ENCODE measurements at places on chromosomes 11 and 22.
A peak's percentile ranks its signal among the peaks of the same experiment; 100 is the strongest.

DNA sequence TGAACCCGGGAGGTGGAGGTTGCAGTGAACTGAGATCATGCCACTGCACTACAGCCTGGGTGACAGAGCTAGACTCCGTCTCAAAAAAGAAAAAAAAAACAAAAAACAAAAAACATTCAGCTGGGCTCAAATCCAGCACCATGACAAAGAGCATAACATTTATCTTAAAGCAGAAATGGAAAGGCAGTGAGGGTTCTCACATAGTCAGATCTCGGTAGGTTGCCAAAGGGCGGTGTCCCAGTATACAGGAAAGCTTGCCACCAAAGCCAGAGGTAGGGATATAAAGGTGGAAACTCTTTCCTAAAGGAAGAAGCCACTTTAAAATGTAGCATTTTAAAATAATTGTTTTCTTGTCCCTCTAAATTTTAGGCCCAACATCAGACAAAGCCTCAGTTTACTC, 22.4 kb upstream of the CAPRIN1 start:
- DNase-seq: no peak

GRCh38 chr11:86672007-86672621, at the start of gene ME3:
ME3 (minus strand) TSS chr11:86672616.
- DNase-seq: peak; percentile 72

DNA sequence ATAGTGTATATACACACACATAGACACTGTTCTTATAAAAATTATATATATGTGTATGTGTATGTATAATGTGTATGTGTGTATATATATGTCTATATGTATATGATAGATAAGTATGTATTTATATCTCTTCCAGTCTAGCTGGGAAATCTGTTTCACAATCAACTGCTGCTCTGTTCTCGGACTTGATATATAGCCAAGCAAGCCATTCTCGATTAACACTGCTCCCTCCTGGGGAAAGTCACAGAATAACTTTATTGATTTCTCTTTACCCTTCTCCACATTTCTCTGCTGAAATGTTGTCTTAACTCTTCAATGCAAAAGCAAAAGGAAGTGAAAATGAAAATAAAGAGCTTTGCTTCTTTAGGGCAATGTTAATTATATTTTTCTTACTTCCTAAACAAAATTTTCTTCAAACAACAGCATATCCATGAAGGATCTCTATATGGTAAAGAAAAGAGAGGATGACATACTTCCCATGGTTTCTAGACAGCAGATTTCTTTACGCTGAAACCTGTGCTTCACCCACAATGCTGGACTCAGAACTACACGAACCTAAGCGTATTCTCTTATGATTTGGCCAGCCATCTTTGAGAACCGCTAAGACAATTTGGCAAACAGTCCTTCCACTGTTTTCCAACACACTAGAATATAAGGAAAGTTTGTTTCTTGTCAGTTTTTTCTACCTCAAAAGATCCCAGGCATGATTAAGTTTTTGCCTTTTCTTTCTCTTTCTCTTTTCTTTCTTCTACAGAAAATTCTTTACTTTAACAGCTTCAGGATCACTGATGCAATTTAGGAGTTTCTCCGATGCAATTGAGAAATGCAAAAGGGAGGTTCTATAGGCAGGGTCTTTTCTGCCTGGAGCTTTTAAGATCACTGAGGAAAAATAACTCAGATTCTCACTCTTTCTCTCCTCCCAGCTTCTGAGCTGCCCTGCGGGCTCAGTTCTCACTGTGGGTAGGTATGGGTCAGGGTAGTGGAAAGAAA, 1.9 kb downstream of the BLID start:
- no peak for DNase-seq

- DNase-seq: no peak
Observed at GRCh38 chr11:62373464-62374119, 36.3 kb downstream of the ASRGL1 start.

DNA sequence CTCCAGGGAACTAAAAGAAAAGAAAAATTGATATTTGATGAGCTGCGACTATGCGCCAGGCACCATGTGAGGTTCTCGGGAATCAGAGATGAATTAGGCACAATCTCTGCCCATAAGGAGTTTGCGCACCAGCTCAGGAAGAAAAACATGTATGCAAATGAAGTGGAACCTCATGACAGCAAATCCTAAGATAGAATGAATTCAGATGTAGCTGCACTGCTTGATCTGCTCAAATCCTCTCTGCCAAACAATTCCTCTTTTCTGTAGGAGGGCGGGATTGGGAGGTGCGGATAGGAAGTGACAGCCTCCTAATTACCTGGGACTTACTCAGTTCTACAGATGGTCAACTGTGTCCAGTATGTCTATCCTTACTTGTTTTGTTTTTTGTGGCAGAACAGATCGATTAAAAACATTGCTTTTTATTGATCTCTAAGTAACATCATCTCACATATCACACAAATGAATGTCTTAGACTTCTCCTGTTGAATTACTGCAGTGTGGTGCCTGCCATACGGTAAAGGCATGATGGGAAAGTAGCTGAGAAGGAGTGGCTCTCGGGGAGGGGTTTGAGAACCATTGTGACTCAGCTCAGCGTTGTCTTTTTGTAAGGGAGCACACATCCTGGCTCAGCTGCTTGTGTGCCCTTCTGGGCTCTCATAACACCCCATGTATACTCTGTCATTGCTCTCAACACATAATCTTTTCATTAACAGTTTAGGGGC, 13.9 kb downstream of the CRTAM start:
- no peak for DNase-seq

GRCh38 chr11:84249344-84250135, 963.4 kb upstream of the CCDC90B start:
- no peak for DNase-seq

DNA sequence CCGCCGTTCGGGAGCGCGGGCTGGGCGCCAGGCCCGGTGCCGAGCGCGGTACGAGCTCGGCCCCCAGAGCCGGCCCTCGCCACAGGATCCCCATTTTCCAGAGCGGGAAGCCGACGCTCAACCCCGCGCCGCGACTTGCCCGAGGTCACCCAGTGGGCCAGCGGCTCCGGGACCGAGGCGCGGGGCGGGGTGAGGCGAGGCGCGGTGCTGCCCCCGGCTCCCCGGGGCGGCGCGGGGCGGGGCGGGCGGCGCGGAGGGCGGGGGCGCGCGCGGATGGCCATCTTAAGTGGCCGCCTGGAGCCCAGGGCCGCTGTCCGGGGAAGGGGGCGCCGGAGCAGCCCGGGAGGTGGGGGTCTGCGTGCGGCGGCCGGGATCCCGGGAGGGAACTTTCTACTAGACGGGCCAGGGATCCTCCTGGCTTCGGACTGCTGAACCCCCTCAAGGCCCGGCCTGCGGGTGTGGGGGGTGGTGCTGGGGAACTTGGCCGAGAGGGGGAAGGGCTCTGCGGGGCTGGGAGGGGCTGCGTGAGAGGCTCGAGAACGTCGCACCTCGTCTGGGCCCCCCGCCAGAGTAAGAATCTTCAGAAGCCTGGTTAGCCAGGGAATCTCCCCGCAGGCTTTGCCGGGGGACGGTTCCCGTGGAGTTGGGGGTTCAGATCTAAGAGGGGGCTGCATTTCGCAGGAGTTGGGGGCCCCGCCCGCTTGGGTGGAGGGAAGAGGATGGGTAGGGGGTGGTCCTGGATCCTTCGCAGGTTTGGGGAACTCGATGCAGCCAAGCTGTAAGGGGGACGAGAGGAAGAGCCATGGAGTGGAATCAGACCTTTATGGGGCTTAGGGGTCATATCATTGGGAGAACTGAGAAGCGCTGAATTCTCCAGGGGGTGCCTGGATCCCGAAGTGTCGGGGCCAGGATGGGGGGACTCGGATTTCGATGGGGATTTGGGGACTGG, 678 bp upstream of the INPPL1 start:
- DNase-seq: peak; percentile 46

DNA sequence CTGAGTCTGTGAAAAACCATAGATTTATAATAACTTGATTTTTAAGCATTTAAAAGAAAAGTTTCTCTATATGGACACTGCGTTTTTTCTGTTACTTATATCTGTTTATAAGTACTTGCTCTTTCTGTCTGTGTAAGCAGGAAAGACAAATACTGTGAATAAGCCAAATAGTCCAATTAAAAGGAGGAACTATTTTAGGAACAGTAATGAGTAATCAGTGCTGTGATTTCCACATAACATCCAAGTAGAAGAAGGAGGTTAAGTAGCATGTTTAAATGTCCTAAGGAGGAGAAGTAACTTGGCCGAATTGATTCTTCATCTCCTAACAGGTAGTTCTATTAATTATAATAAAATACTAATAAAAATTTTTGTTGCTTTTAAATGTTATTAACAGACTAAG, 40.8 kb downstream of the ZNF214 start:
- no peak for DNase-seq

DNA sequence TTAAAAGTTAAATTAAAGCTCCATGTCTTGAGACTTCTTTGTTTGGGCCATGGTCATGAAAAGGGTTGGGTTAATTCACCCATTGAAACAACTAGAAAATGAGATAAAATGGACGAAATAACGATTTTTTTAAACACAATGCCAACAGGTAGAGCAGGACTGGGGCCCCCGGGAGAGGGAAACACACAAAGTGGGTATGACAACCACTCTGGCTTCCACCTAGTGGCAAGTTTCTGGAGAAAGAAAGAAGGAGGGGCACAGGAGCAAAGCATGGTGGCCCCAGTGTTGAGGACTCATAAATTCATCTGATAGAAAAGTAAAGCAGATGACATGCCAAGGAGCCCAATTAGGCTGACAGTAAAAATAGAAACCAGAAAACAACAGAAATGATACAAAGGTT, 68.4 kb downstream of the MYEOV start:
- no peak for DNase-seq

GRCh38 chr11:18394928-18395734, 768 bp downstream of the LDHA start:
- peak; percentile 53 for DNase-seq

DNA sequence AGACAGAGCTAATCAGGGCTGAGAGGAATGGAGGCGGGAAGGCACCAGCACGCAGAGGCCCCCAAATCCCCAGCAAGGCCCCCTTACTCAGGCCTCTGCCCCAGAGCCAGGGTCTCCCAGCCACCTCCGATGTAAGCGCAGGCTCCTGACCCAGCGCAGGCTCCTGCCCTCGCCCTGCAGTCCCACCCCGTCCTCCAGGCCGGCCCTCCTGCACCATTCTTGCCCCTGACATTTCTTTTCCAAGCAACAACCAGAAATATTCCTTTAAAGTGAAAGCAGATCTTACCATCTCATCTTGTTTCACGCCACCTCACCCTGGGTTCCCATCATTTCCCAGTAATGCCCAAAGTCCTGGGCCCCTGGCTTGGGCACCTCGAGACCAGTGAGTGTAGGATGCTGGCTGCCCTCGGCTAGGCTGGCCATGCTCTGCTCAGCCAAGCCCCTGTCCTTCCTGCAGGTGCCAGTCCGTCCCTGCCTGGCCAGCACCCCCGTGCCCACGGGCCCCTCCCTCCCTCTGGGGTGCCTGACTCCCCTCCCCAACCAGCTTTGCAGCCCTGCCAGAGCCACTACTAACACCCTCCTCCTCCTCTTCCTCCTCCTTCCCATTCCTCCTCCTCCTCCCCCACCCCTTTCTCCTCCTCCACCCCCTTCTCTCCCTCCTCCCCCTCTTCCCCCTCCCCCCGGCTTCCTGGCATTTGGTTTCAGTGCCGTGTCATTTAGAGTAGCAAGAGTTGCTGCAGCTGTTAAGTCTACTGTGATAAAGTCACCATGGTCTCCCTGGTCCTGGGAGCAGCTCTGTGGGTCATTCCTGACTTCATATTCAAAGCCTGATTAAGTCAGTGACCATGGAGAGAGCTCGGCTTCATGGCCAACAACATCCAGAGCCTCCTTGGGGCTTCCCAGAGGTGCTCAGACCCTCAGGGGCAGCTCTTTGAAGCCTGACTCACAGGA, 78.7 kb downstream of the PIWIL3 start:
- DNase-seq: no peak

DNA sequence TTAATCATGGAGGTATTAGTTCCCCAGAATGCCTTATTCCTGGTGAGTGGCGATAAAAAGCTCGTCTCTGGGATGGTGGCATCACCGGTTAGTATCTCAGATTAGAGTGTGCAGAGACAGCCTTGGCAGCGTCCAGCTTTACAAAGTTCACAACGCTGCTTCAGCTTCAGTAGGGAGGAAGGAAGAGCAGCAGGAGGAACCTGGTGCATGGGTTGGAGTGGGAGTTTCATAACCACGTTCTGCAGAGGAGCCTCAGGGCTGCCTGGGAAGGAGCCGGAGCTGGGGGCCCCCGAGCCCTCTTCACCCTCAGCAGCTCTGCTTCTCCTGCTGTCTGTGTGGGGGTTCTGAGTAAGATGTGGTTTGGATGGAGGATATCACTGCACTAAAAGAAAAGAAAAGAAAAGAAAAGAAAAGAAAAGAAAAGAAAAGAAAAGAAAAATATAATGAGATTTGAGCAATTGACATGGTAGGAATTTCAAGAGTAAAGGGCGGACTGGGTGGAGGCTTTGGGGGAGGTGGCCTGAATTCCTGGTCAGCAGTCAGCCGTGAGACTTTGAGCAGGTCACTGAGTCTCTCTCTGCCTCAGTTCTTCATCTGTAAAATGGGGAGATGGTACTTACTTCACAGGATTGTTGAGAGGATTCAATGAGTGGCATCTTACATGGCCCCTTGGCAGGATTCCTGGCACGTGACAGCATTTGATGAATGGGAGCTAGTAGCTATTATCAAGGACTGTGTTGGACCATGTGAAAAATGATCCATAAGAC, 6.5 kb downstream of the ASPHD2 start:
- DNase-seq: no peak

DNA sequence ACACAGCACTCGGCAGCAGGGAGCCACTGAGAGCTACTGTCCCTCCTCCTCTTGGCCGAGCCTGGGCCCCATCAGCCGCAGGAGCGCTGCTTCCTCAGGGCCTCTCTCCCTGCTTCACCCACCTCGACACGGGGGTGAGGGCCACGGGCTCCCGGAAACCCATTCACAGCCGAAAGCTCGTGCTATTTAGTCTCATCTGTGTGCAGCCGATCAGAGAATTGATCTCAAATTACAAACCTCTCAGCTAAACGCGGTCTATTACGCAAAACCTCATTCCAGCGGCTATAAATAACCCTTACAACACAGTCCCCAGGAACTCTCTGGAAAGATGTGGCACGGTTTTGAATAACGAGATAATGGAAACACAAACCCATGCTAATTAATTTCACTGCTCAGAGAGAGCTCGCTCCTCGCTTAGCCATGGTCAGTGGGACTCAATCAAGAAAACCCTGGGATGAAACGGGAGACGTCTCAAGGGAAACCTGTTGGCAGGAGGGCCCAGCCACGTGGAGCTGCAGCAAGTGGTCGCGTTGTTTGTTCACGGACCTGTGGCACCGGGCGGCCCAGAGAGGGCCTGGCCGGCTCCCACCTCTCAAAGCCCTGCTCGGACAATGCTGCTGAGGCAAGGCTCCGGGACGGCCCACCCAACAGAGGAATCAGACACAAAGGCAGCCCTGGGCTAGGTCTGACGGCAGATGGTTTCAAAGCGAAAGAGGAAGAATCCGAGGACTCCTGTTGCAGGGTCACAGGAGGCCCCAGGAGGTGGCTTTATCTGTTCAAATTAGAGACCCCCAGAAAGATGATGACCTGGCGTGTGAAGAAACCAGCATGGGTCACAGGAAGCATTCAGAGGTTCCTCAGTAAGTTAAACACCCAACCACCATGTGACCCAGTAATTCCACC, 210.5 kb downstream of the CTTN start:
- no peak for DNase-seq

- no peak for DNase-seq
Observed at GRCh38 chr22:35645646-35646045, 2.6 kb upstream of the APOL6 start.

DNA sequence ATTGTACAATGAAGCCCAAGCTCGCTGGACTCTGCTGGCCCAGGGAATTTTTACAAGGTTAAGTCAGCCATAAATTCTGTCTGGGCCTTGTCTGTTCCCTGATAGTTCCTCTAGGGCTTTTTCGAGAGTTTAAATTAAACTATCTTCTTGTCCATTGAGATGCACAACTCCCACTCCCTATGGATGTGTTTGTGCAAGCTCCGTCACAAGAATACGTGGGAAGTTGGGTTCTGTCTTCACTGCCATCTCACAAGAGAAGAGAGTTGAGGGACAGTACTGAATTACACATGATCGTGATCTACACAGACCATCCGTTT, 153.6 kb upstream of the TTC12 start:
- no peak for DNase-seq

All from NCI-H1105 treated with DMSO at 0.1 percent for 48 hours (cell line).